ENCODE measurements at places on chromosomes 7 and 10.

DNA sequence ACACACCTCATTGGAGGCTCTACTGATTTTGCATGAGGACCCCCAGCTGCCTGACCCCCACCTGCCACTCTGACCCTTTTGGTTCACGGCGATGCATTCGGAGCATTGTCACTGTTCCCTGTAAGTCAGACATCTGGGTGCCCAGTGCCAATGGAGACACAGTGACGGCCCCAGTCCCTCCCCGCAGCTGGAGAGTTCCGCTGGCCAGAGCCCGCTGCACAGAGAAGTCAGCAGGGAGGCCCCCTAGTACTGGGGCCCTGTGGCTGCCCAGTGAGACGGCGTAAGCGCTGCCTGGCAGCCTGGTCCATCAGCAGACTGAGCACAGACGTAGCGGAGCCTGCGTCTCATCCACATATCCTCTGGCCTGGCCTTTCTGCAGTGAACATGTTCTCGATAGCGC lies 77.5 kb downstream of the NKX6-2 start:
- no peak for DNase-seq

GRCh38 chr10:129969911-129970464 lies 5.9 kb upstream of the EBF3 start:
- DNase-seq, result no peak

GRCh38 chr10:119515511-119516045 lies 26.9 kb downstream of the RGS10 start:
- no peak for DNase-seq

DNA sequence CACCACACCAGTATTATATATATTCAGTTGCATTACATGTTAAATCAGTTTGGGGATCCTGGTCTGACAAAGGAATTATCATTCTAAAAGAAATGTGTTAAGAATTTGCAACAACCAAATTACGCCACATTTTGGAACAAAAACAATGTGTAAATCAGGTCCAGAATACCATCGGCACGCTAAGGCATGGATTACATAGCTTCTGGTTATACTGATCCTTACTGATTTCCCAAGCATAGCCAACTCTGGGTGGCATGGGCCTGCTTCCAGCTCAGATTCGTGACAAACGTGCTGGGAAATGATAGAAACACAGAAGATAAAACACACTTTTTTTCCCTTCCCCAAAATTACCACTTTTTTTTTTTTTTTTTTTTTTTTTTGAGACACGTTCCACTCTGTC lies 660.0 kb downstream of the SORCS1 start:
- no peak for DNase-seq

DNA sequence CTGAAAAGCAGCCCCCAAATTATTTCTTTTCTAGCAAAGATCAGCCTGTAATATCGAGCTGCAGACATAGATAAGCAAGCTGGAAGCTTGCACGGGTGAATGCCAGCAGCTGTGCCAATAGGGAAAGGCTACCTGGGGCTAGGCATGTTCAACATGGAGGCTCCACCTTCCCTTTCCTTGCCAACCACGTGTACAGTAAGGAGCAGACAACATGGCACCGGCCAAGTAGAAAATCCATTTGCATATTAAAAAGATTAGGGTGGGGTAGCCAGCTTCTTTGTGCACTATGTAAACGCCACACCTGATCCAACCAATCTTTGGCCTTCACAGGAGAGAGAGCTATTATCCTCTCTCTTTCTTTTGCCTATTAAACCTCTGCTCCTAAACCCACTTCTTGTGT lies 56.7 kb upstream of the SEPHS1 start:
- no peak for DNase-seq

DNA sequence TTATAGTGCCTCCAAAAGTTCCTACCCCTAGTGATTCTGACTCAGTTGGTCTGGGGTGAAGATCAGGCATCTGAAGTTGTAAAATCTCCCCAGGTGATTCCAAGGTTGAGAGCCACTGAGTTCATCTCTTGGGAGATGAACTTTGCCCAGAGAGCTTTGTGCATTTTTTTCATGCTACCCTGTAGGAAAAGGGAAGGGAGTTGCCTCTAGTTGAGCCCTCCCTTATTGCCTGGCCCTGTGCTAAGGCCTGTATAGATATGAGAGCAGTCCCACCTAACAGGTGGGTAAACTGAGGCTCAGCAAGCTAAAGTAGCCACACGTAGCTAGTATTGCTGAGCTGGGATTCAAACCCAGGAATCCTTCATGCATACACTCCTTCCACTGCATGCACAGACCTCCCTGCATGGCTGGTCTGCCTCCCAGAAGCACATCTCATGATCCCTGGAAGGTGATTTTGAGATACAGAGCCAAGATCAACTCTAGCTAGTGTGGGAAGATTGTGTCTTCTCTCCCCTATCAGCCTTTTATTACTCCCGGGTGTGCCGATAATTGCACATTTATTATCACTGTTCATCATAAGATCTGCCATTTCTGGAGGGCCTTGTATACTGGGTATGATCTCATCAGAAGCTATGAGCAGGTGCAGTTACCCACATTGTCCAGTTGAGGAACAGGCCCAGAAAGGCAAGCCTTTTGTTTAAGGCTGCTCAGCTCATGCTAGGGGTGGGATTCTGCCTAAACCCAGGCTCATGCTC lies 47.0 kb downstream of the TBATA start:
- no peak for DNase-seq

- DNase-seq, result no peak
Measured at GRCh38 chr10:77611670-77612069, 25.9 kb downstream of the KCNMA1 start.
